Esophagus muscularis mucosa (tissue), 4 donors: ENCODE measurements at places on chromosomes 3 and 15. TPM values are rescaled to one million over a fixed set of nuclear protein-coding genes. Genes with fewer than 3 reads are reported as not detected.

Gene ISG20
- 8.0 TPM for total RNA-seq

DNA sequence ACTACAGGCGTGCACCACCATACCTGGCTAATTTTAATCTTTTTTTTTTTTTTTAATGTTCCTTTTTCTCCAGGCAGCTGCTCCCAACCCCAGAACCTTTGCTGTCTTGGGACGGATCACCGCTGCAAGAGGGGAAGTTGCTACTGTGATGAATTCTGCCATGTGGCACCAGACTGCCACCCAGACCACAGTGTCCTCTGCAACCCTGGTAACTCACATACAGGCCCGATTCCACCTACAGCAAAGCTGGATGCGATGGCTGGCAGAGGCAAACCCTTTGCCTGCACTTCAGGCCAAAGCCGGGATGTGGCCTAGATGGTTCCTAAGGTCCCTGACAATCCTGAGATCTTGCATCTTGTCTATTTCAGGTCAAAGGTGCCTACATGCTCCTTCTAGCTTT lies 12.7 kb upstream of the MUC20 start:
- peak; percentile 91 for DNase-seq

DNA sequence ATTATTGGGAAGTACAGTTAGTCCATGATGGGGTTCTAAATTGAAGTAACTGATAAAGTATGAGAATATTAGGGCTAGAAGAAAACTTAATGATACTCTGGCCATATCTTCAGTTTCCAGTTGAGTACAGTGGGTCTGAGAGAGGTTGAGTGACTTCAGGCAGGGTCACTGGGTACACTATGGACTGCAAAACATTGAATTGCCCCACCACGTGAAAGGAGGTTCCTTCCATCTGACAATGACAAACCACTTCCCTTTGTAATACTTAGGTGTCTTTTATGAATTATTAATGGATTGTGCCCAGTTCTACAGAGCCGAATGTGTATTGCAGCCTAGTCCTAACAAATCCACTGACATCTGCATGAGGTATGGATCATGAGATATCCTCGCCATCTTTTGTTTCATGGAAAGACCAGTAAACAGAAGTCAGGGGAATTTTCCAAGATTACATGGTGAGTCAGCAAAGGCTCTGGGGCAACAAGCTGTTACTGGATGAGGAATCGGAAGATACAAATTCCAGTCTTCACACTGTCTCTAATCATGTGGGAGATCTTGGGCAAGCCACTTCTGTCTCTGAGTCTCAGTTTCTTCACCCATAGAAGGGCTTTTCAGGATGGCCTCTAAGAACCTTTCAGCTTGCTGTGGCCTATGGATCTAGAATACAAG lies 66.5 kb upstream of the BCL6 start:
- no peak for DNase-seq

GRCh38 chr3:48915296-48915695 lies 3.3 kb upstream of the ARIH2 start:
- no peak for DNase-seq

- no peak for DNase-seq
Measured at GRCh38 chr3:138297876-138298275, 31.8 kb downstream of the NME9 start.

DNA sequence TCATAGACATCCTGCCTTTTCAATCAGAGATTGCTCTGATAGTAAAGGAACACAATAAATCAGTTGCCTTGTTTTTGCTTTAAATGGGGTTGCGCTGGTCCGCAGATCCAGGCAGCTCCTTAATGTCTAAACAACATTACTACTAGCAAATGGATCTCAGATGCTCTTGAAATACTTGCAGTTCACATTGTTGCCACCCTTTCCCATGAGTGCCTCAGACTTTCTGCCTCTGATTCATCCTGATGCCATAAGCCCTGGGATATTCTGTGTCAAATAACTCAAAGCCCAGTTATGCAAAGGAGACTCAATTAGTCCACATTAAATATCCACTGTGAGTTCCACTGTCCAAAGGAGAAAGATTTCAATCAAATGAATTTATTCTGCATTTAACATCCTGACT lies 196.7 kb downstream of the PLCH1 start:
- no peak for DNase-seq

DNA sequence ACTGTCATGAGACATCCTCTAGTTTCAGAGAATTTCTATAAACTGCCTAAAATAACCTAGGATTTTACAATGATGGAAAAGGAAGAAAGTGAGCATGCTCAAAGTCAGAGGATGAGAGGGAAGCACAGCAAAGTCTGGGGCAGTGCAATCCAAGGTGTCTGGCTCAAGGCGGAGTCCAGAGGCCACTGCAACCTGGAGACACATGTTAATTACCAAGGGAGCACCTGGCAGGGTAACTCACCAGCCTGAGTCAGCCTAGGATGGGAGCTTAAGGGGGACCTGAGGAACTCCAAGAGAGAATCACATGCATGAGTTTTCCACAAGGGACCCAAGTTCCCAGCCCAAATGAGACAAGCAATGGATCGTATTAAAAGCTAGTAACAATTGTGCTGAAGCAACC lies 49.8 kb downstream of the PLD1 start:
- DNase-seq: no peak

Gene VWA5B2
- 0.32 TPM for total RNA-seq

- DNase-seq: no peak
Measured at GRCh38 chr3:60746695-60747416, 504.4 kb downstream of the FHIT start.

DNA sequence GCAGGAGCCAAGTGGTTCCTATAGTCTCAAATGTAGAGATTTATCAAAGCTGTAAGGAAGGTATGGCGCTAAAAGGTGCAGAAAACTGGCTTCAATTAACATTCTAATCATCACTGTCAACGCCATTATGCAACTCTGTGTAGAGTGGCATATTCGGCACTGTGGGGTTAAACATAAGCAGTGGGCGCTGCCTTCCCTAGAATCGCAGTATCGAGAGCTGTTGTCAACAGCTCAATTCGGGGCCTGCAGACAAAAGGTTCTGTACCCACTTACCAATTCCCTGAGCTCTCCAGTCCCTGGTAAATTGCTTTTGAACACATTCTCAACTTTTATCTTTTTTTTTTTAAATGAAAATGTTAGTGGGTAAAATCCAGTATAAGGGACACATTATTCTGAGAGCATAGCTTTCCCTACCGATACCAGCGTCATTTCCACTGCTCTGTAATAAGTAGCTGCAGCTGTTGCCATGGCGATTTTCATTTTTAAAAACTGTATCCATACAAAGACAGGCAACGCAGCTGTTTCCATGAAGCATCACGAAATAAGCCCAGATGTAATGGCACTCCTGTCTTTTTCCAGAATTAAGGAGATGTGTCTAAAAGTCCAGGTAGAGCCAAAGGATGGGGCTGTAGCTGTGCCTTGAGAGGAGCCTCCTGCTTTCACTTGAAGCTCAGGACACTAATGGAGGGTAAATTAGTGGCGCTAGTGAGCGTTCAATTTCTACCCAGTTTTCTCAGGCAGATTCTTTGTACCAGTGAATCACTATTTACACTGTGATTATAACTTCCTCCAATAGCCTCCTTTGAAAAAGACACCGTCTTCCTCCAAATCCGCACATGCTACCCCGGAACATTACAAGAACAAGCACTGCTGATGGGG lies 250.3 kb downstream of the SLC9A9 start:
- peak; percentile 39 for DNase-seq

GRCh38 chr15:42577514-42578031 lies 2.2 kb downstream of the STARD9 start:
- DNase-seq: no peak

DNA sequence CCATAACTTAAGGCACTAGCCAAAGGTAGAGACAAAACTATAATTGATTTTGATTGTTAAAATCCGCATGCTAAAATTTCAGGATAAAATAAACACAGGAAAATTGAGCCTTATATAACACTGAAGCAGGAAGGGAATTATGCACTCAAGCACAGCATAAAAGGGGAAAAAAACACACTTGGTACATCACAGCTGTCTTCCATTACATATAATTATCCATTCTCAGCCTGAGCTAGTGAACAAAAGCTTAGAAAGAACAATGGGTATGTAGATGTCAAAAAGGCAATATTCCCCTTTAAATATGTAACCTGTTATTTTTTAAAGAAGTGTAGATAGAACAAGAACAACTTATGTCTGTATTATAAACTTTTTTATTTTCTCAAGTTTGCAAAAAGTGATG lies 899.2 kb downstream of the ROBO1 start:
- no peak for DNase-seq

DNA sequence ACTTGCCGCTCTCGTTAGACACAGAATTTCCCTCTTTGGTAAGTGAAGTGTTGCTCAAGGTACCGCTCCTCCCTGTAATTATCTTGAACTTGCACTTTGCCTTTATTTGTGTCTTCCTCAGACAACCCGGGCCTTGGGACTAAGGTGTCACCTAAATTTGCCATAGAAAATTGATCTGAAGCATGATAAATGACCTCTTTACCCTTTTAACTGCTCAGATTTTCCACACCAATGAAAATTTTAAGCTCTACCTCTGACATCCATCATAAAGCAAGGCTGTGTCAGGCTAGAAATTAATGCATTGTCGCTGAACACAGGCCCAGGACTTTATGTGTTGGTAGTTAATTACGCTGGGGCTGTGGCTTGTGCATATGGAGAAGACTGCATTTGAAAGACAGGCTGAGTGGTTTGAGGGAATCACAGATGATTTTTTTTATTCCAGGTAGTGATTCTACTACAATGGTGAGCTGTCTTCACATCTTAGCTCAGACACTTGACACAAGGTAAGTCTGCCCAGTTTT lies 199.6 kb upstream of the CHRM5 start:
- no peak for DNase-seq

- no peak for DNase-seq
Measured at GRCh38 chr15:40063563-40064011, 24.6 kb upstream of the SRP14 start.

- no peak for DNase-seq
Measured at GRCh38 chr3:150933473-150933995, 28.3 kb upstream of the MINDY4B start.

- DNase-seq: no peak
Measured at GRCh38 chr15:44045217-44045616, 149.9 kb downstream of the FRMD5 start.

GRCh38 chr3:51102396-51102795 lies 282.7 kb upstream of the MANF start:
- DNase-seq: no peak

- DNase-seq: peak; percentile 94
Measured at GRCh38 chr15:66803182-66803729, 101.2 kb downstream of the SMAD6 start.

GRCh38 chr3:30231277-30232141 lies 374.9 kb upstream of the TGFBR2 start:
- no peak for DNase-seq

DNA sequence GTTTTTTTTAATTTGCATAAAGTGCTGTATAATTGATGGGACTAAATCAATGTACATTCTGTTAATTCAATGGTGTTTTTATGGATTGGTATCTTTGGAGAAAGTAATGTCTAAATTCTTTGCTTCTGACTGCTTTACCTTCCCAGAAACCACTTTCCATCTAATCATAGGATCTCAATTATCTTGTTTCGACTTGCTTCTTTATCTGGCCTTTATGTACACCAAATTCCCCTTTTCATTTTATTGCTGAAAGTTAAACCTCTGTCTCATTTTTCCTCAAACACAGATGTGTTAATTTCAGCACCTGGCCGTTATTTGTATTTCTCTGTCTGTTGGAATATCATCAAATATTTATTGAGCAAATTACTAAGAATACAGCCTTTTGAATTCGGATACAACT lies 287.3 kb upstream of the GBE1 start:
- DNase-seq: no peak

DNA sequence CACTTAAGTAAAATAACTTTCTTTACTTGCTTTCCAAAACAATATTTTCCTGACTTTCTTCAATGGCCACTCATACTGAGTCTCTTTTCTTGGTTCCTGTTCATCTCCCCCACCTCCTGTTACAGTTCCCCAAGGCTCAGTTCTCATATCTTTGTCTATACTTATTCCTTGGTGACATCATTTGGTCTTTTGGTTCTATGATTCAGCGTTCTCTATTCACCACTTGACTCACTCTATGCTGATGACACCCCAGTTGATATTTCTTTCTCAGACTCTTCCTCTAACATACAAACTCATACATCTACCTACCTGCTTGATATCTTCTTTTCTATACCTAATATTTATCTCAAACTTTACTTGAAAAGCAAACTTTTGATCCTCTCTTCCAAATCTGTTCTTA lies 85.0 kb upstream of the P3H2 start:
- no peak for DNase-seq

DNA sequence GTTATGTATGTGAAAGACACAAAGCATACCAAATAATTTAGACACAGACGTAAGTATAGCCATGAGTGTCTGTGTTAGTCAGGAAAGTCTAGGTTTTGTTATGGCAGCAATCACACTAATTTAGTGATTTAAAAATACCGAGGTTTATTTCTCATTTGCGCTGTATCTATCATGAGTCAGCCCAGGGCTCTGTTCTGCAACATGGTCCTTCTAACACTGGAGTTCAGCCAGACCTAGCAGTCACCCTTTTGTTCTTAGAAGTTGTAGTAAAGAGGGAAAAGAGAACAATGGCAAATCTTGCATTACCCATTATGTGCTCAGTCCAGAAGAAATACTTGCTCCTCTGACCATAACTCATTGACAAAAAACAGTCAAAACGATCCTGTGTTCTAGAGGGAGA lies 311.5 kb downstream of the NLGN1 start:
- DNase-seq: no peak

Gene ZBED2
- total RNA-seq: not detected

- peak; percentile 70 for DNase-seq
Measured at GRCh38 chr3:150035301-150035779, 64.6 kb upstream of the PFN2 start.

Gene ZNF710
- 13.8 TPM for total RNA-seq

DNA sequence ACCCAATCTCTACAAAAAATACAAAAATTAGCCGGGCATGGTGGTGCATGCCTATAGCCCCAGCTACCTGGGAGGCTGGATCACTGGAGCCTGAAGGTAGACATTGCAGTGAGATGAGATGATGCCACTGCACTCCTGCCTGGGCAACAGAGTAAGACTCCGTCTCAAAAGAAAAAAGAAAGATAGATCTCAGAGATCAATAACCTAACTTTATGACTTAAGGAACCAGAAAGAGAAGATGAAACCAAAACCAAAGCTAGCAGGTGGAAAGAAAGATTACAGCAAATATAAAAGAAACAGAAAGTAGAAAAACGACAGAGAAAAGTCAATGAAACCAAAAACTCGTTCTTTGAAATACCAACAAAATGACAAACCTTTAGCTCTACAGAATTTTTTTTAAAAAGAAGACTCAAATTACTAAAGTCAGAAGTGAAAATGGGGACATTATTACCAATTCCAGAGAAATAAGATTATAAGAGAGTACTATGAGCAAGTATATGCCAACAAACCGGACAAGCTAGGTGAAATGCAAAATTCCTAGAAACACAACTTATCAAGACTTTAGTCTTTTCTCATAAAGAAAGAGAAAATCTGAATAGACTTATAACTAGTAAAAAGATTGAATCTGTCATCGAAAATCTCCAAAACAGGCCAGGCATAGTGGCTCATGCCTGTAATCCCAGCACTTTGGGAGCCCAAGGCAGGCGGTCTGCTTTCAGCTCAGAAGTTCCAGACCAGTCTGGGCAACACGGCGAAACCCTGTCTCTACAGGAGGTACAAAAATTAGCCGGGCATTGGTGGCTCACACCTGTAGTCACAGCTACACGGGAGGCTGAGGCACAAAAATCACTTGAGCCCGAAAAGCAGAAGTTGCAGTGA lies 35.0 kb downstream of the ACAP2 start:
- DNase-seq: no peak
